Retina (tissue), 1 donor: ENCODE measurements at places on chromosomes 2 and 18.

DNA sequence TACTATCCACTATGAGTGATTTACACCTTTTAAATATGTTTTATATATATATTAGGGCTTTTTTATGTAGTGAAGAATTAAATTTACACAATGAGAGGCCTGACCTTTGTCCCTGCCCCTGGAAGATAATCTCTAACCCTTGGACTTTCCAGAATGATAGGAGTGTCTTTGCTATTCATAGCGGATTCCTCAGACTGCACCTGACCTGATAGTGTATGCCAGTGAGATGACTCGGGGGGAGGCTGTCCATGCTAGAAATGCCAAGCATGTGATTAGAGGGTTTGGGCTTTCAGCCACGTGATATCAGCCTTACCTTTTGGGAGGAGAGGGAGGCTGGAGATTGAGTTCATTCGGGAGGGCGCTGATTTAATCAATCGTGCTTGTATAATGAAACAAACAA is 44.1 kb upstream of the LHCGR start:
- no peak for DNase-seq

DNA sequence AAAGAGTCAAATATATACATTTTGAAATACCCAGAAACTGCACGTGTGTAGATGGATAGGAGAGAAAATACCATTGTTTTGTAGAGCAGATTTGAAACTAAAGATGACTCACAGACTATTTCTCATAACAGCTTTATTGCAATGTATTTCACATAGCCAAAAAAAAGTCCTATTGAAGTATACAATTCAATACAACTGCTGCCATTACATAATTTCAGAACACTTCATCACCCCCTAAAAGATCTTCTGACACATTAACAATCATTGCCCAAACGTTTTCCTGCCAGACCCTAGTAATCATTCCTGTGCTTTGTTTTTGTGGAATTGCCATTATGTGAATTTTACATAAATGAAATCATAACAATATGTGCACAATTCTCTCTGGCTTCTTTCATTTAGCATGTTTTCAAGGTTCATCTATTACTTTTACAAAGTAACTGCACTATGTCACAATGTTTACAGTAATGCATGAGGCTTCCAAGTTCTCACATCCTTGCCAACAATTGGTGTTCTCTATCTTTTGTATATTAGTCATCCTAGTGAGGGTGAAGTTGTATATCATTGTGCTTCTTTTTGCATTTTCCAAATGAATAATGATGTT is 378.6 kb upstream of the CWC22 start:
- DNase-seq: no peak

DNA sequence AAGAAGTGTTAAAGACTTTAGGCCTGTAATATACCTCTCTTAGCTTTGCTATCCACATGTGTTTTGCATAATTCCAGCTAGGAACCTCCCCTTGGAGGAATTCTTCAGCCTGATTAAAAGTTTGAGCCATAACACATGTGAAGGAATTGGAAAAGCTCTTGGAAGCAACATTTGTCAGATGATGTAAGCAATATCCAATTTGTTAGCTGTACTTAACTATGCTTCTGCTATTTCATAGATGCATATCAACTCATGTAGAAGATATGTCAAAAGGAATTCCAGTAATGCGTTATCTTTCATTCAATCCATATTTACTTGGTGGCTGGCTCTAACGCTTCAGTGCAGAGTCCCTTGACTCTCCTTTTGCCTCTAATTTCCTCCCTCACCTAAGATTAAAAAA is 46.2 kb downstream of the PKP4 start:
- DNase-seq: no peak

- no peak for DNase-seq
These were observed 43.6 kb upstream of the ZNF804A start for GRCh38 chr2:184554736-184555135.

- DNase-seq: no peak
These were observed 105.7 kb upstream of the KCTD1 start for GRCh38 chr18:26653943-26654615.

- no peak for DNase-seq
These were observed 2.2 kb downstream of the RELCH start for GRCh38 chr18:62189208-62189607.

GRCh38 chr2:201806442-201807170 is at the start of gene CDK15:
TSS of gene CDK15 (plus strand) at chr2:201806537. CDS start at chr2:201806665, 128 bp downstream.
- peak; percentile 51 for DNase-seq

- no peak for DNase-seq
These were observed 111.6 kb downstream of the FAM168B start for GRCh38 chr2:130981667-130982066.

GRCh38 chr2:68742626-68743415 is 8.2 kb downstream of the ARHGAP25 start:
- DNase-seq: no peak

DNA sequence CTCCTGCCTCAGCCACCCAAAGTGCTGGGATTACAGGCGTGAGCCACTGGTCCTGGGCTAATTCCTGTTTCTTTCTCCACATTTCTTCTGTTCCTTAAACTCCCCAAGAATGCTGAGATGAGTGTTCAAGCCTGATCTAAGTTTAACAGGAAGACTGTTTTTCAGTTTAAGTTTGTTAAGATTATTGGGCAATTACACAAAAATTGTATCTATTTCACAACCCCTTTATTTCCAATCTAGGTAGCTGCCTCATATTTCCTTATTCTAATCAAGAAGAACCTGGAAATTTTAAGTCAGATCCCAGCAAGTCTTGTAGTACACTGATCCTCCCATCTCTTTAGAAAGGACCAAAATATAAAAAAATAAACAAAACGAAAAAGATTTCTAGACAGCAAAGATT is 11.7 kb downstream of the SFT2D3 start:
- no peak for DNase-seq

DNA sequence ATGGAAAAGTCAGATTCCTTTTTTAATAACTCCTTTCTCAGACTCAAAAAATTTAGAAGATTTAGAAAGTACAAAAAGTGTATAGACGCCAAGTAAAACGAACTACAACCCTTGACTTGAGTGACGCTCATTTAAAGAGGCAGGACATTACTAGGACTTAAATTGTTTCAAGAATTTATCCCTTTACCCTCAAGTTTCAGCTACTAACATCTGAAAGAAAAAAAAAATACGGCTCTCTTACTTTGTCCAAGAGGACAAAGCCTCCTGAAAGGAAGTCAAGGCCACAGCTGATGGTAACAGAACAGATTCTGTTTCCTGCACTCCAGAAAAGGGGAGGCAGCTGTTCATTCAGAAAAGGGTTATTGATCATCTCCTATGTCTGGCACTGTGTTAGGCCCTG is 57.6 kb upstream of the PKDCC start:
- no peak for DNase-seq

GRCh38 chr2:238125127-238125885 is 13.2 kb upstream of the KLHL30 start:
- DNase-seq: no peak

DNA sequence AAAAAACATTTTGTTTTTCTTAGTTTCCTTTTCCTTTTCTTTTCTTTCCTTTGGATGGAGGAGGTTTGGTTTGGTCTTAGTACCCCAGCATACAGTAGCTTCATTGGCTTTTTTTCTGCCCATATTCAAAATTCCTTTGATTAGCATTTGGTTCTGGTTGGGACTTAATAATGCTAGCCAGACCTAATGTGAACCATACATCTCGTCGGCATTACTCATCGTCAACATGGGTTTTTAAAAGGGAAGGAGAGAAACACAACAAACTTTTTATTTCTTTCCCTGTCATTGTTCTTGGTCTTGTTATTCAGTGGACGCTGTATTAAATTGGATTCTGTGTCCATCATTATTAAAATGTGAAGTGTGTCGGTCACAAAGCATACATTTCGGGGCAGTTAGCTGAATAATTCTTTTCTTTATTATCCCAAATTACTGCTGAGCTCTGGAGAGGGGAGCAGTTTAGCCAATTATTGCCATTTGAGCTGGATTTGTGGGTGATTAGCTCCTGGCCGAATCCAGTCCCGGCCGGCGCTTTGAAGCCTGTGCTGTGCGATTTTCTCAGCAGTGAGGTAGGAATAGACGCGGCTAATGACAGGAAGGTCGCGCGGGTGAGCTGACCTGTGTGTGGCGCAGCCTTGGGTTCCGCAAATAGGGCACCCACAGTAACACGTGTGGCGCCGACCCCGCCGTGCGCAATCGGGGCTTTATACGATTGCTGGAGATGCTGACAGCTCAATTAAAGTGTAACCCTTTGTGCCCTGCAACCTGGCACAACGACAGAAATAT is 303.3 kb downstream of the GBX2 start:
- DNase-seq: peak; percentile 74

DNA sequence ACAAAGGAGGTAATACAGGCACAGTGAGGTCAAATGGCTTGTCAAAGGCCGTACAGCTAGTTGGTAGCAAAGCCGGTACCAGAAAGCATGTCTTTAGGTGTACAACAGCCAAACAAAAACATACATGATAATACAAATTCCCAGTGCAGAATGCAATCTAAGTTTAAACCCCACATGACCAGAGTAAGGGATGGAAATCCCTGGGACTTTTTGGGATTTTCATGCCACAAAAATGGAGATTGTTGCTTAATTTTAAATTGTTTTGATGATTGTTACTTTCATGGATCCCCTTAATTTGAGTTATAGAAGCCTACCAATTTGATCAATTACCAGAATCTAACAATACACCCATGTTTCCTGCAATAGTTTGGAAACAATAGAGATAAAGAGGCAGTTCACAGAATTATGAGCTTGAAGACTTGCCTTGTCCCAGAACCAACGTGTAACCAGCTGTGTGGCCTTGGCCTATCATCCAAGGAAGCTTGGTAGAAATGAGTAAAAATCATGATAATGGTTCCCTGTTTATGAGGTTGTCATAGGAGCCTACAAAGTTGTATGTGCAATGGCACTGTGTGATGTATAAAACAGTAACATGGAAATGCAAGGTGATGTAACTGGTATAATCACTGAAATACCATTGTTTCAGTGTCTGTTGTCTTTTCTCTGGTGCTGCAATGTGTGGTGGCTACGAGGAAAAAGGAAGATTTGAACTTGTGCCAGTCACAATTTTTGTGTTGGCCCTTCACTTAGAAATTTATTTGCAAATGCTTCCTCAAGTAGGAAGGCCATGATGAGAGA is 85.3 kb downstream of the ZEB2 start:
- no peak for DNase-seq

- DNase-seq: no peak
These were observed 76.5 kb upstream of the RFX8 start for GRCh38 chr2:101551336-101551888.

GRCh38 chr2:223767341-223767740 is 70.0 kb downstream of the AP1S3 start:
- no peak for DNase-seq

- no peak for DNase-seq
These were observed 155.6 kb upstream of the CCDC195 start for GRCh38 chr2:224871813-224872212.

GRCh38 chr2:7895289-7895688 is 786.6 kb upstream of the ID2 start:
- no peak for DNase-seq

GRCh38 chr2:27076323-27076722 is 2.1 kb upstream of the EMILIN1 start:
- DNase-seq: no peak

DNA sequence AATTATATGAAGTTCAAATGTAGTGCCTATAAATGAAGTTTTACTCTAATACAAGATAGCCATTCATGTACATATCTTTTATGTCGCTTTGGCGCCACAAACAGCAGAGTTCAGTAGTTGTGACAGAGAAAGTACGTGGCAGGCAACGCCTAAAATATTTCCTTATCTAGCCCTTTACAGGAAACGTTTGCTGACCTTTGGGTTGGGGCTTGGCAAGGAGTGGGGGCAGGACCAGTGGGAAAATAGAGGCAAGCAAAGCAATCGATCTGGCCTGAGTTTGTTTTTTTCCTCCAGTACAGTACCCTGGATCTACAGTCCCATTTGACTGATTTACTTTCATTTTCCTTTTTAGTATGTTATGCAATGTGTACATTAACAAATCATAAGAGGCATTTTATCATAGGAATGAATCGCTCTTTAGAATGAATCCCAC is 13.1 kb downstream of the CCDC68 start:
- DNase-seq: no peak

- no peak for DNase-seq
These were observed 855.2 kb upstream of the ID2 start for GRCh38 chr2:7826656-7827055.

GRCh38 chr2:134692499-134692898 is 26.3 kb downstream of the TMEM163 start:
- DNase-seq: no peak

GRCh38 chr2:70551167-70551566 is 2.5 kb downstream of the TGFA start:
- DNase-seq: no peak

DNA sequence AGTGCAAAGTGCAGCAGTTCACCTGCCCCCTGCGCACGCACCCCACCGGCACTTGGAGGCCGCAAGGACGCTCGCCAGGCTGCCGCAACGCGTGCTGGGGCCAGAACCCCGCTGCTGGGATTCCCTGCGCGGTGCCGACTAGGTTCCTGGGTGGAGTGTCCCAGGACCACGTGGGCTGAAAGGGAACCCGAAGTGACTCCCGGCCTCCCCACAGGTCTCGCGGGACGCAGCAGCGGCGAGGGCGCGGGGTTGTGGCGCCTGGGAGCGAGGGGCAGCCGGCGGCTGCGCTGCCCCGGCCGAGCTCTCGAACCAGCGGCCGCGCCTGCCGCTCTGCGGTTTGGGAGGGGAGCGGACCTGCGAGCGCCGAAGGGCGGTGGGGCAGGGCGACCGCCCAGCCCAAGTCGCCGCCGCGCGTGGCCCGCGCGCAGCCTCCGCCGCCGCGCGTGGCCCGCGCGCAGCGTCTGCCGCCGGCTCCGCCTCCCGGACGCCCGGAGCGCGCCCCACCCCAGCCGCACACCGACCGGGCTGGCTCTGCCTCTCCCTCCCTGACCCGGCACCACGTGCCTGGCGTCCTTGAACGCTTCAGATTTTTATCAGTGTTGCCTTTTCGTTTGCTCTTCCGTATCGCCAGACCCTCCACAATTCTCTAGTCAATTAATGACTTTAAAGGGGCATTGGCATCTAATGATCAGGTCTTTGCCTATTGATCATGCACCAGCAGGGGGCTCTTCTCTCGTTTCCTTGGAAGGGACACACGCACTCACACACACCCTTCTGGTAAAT is at the start of gene FTCDNL1:
TSS of gene FTCDNL1 (minus strand) at position 475 of the 783 bp plus-strand sequence. CDS start 2,230 bp downstream, outside the sequence.
- peak; percentile 86 for DNase-seq

DNA sequence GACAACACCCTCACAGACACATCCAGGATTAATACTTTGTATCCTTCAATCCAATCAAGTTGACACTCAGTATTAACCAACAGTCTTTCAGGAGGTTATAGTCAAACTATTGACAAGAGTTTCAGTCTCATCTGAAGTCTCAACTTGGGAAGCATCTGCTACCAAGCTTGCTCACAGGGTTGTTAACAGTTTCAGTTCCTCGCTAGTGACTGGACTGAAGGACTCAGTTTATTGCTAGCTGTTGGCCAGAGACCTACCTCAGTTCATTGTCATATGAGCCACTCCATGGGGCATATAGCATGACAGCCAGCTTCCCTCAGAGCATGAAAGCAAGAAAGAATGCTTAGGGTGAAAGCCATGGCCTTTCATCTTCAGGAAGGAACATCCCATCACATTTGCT is 228.6 kb downstream of the EPHA4 start:
- no peak for DNase-seq

- DNase-seq: peak; percentile 61
These were observed 628 bp upstream of the PTPN2 start for GRCh38 chr18:12884406-12885323.

GRCh38 chr2:212032536-212033219 is 505.9 kb downstream of the ERBB4 start:
- no peak for DNase-seq
